Activated T-helper 1 cell treated with anti-CD3 and anti-CD28 coated beads, Interleukin-12 subunit alpha, Interleukin-12 subunit beta, Interleukin-2, Interleukin-4 antibody, amounts not matched to agents 30 ng/mL and 10 ng/mL and 1 ng/mL, durations not matched to agents 14 hours and 24 hours and 36 hours (primary cell): ENCODE measurements at places on chromosomes 7 and 10. TPM values are rescaled to one million over a fixed set of nuclear protein-coding genes. Genes with fewer than 3 reads are reported as not detected.

Gene UBE2D4
- 15.3 and 17.7 TPM in 2 replicates for total RNA-seq

GRCh38 chr7:92824901-92825480 is 11.4 kb downstream of the CDK6 start:
- DNase-seq, result no peak
- H3K4me3 ChIP-seq, result peak overlapping the region; percentile 70
- H3K36me3 ChIP-seq, result peaks cover 53% of the 10 kb centered on the region

GRCh38 chr10:4249841-4250586 is 465.0 kb upstream of the KLF6 start:
- H3K27ac ChIP-seq, result no peak overlapping the region
- no peaks in the 10 kb centered on the region for H3K27me3 ChIP-seq
- no peak overlapping the region for H3K4me3 ChIP-seq
- peaks cover 4% of the 10 kb centered on the region for H3K36me3 ChIP-seq
- no peak for DNase-seq

DNA sequence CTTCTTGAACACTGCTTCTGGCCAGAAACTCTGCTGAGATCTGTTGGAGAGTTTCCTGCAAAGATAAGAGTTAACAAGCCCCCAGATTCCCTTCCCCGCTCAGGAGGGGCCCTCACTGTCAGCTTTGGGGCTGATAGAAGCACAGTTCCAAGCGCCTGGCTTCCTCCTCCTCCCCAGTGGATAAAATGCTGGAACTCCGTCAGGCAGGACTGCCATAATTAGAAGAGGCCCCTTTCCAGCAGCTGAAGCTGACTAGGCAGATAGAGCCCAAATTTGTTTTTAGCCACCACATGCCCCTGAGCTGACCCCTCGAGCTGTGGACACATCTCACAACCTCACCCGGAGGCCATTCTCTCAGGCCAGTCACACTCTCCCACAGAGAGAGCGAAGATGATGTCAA is 89.4 kb downstream of the TBXAS1 start:
- peaks cover 29% of the 10 kb centered on the region for H3K4me1 ChIP-seq
- H3K27me3 ChIP-seq, result peaks cover 2% of the 10 kb centered on the region
- no peak overlapping the region for H3K27ac ChIP-seq

DNA sequence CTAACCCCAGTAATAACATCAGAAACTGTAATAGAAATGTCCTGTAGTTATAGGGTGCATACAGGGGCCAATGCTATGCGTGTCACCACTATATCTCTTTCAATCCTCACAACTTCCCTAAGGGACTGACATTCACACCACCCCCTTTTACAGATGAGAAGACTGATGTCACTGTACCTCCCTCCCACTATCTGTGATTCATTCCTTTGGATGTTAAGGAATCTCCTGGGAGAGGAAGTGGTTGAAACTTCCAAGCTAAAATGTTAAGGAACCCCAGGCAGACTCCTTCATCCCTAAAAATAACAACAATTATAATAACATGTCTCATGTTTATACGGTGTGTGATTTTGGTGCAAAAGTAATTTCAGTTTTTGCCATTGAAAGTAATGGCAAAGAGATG is 5.4 kb downstream of the COL13A1 start:
- no peak overlapping the region for H3K27ac ChIP-seq
- no peaks in the 10 kb centered on the region for H3K4me1 ChIP-seq
- peaks cover 22% of the 10 kb centered on the region for H3K27me3 ChIP-seq
- no peak overlapping the region for H3K4me3 ChIP-seq
- DNase-seq, result no peak

Gene ZNF727
- total RNA-seq, result 0.12 TPM in 1 of 2 replicates, not detected in the other

- DNase-seq, result no peak
- H3K4me3 ChIP-seq, result no peak overlapping the region
- H3K27me3 ChIP-seq, result no peaks in the 10 kb centered on the region
- H3K27ac ChIP-seq, result no peak overlapping the region
- no peaks in the 10 kb centered on the region for H3K4me1 ChIP-seq
- H3K36me3 ChIP-seq, result no peaks in the 10 kb centered on the region
These were observed 17.5 kb downstream of the FAM20C start for GRCh38 chr7:209906-210305.

DNA sequence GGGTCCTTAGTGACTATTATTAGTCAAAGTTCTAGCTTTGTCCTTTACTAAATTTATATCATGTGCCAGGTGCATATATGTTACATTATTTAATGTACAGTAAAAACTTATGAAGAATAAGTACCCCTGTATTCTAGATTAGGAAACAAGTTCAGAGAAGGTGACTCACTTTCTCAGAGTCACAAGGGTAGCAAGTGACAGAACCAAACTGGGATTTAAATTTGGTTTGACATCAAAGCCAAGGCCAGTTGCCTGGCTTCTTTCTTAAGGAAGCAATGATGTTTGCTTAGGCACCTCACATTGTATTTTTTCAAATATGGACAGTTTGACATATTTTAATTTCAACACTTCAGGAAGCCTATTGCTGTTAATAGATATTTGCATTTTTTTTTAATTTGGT is 2.5 kb downstream of the LSM8 start:
- H3K27ac ChIP-seq, result peak overlapping the region; percentile 29
- H3K4me3 ChIP-seq, result peak overlapping the region; percentile 97
- H3K27me3 ChIP-seq, result no peaks in the 10 kb centered on the region
- no peak for DNase-seq
- peaks cover 40% of the 10 kb centered on the region for H3K4me1 ChIP-seq

- no peaks in the 10 kb centered on the region for H3K27me3 ChIP-seq
- H3K27ac ChIP-seq, result no peak overlapping the region
- H3K4me1 ChIP-seq, result no peaks in the 10 kb centered on the region
- no peak for DNase-seq
- no peaks in the 10 kb centered on the region for H3K36me3 ChIP-seq
- no peak overlapping the region for H3K4me3 ChIP-seq
These were observed 107.3 kb upstream of the SGCE start for GRCh38 chr7:94763268-94763667.

DNA sequence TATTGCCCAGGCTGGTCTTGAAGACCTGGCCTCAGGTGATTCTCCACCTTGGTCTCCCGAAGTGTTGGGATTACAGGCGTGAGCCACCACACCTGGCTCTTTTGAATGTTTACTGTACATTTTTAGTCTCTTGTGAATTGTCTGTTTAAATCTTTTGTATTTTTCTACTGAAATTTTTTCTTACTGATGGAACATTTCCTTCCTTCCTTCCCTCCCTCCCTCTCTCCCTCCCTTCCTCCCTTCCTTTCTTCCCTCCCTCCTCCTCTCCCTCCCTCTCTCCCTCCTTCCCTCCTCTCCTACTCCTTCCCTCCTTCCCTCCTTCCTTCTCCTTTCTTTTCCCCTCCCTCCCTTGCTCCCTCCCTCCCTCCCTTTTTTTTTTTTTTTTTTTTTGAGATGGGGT is 58.0 kb downstream of the DAGLB start:
- H3K36me3 ChIP-seq, result peaks cover 44% of the 10 kb centered on the region
- no peaks in the 10 kb centered on the region for H3K27me3 ChIP-seq
- no peak overlapping the region for H3K4me3 ChIP-seq
- H3K27ac ChIP-seq, result no peak overlapping the region
- H3K4me1 ChIP-seq, result peaks cover 43% of the 10 kb centered on the region

Gene EPHA1
- not detected in 2 replicates for total RNA-seq

DNA sequence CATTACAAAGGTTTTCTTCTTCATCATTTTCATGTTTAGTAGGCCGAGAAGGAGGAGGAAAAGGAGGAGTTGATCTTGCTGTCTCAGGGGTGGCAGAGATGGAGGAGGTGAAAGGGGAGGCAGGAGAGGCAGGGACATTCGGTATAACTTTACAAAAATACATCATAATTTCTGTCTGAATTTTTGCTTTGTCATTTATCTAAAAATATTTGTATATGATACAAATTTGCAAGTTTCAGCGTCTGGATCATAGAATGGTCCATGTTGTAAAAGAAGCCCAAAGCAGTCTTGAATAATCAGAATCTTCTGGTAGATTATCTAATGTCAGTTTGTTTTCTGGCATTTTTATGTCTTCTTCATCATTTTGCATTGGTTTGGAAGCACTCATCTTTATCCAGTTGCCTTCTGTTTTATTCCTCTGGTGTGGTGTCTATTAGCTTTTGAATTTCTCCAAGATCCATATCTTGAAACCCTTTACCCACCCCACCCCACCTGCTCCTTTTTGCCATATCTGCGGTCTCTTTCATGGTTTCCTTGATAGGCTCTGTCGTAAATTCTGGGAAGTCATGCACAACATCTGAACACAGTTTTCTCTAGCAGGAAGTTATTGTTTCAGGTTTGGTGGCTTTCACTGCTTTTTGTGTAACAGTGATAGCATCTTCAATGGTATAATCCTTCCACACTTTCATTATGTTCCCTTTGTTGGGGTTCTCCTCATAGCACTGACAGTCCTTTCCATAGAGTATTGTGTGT is 95.0 kb downstream of the ST7 start:
- peak; percentile 3 for DNase-seq
- H3K4me1 ChIP-seq, result peaks cover 18% of the 10 kb centered on the region
- H3K27me3 ChIP-seq, result peaks cover 9% of the 10 kb centered on the region
- peak overlapping the region; percentile 15 for H3K4me3 ChIP-seq
- H3K36me3 ChIP-seq, result no peaks in the 10 kb centered on the region

Gene EPO
- not detected in 2 replicates for total RNA-seq

DNA sequence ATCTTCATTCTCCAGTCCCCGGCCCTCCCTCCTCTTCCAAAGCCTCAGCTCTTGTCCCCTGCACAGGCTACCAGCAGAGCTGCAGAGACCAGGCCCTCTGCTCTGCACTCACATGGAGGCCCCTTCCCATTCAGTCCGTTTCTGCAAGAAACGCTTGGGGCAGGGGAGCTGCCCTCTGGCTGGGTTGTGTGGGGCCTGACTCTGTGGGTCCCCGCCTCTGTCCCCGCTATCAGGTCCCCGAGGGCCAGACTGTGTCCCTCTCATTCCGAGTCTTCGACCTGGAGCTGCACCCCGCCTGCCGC is 1.5 kb downstream of the PCOLCE start:
- no peaks in the 10 kb centered on the region for H3K36me3 ChIP-seq
- peaks cover 12% of the 10 kb centered on the region for H3K27me3 ChIP-seq
- H3K27ac ChIP-seq, result peak overlapping the region; percentile 84

Gene ASB10
- not detected in 2 replicates for total RNA-seq

Gene IKZF1
- 324 and 329 TPM in 2 replicates for total RNA-seq

Gene ASIC3
- 1.9 and 4.1 TPM in 2 replicates for total RNA-seq

DNA sequence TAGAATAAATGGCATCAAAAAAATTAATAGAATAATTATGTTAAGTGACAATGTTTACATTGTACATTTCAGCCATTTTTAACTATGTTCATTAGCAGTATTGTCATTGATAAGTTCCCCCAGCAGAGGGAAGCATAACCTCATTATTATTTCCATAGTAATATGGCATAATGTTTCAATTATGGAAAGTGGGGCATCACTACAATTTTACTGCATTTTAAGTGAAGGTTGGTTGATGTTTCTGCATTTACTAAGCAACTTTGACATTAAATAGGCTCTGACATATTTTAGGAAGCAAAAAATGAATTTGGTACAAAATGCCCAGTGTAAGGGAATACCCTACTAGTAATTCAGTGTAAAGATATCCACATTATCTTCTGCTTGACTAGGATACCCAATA is 218.3 kb downstream of the SEMA3A start:
- H3K4me3 ChIP-seq, result no peak overlapping the region
- no peaks in the 10 kb centered on the region for H3K4me1 ChIP-seq
- H3K27ac ChIP-seq, result no peak overlapping the region
- DNase-seq, result no peak
- H3K27me3 ChIP-seq, result peaks cover 2% of the 10 kb centered on the region

Gene CDHR1
- total RNA-seq, result 0.47 and 0.66 TPM in 2 replicates

DNA sequence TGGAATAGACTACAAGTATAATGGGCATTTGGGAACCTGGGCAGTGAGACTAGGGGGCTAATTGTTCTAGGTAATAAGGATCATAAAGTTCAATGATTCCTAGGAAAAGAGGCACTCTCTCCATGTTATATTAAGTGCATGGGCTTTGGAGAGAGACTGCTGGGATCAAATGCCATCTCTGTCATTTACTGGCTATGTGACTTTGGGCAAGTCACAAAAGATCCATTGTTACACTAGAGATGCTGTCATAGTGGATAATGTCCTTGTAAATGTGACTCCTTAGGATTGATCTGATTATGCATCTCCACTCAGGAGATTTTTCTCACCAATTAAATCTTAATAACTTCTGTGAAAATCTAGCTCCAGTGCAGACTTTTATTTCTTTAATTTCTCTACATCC is 156.3 kb upstream of the CACNA2D1 start:
- H3K4me3 ChIP-seq, result no peak overlapping the region
- no peaks in the 10 kb centered on the region for H3K4me1 ChIP-seq
- DNase-seq, result no peak
- H3K27ac ChIP-seq, result no peak overlapping the region

GRCh38 chr10:68668231-68668630 is 52.8 kb upstream of the CCAR1 start:
- H3K27me3 ChIP-seq, result no peaks in the 10 kb centered on the region
- DNase-seq, result no peak
- no peak overlapping the region for H3K4me3 ChIP-seq
- no peaks in the 10 kb centered on the region for H3K36me3 ChIP-seq
- no peak overlapping the region for H3K27ac ChIP-seq

- peak overlapping the region; percentile 65 for H3K27ac ChIP-seq
- peaks cover 17% of the 10 kb centered on the region for H3K36me3 ChIP-seq
- no peak overlapping the region for H3K4me3 ChIP-seq
- DNase-seq, result no peak
- H3K4me1 ChIP-seq, result peaks cover 7% of the 10 kb centered on the region
These were observed 15.6 kb downstream of the LAT2 start for GRCh38 chr7:74225400-74225799.

GRCh38 chr7:44572771-44573170 is 937 bp downstream of the DDX56 start:
- peak overlapping the region; percentile 88 for H3K4me3 ChIP-seq
- peaks cover 65% of the 10 kb centered on the region for H3K36me3 ChIP-seq
- peak overlapping the region; percentile 95 for H3K27ac ChIP-seq
- peaks cover 32% of the 10 kb centered on the region for H3K4me1 ChIP-seq
- H3K27me3 ChIP-seq, result no peaks in the 10 kb centered on the region

GRCh38 chr10:124619195-124619594 is 125.0 kb downstream of the FAM53B start:
- no peak overlapping the region for H3K4me3 ChIP-seq
- H3K4me1 ChIP-seq, result peaks cover 13% of the 10 kb centered on the region
- H3K27ac ChIP-seq, result no peak overlapping the region
- no peak for DNase-seq
- H3K36me3 ChIP-seq, result peaks cover 11% of the 10 kb centered on the region
- peaks cover 9% of the 10 kb centered on the region for H3K27me3 ChIP-seq

Gene SLC13A1
- total RNA-seq, result 0.05 TPM in 1 of 2 replicates, not detected in the other

GRCh38 chr7:44541028-44541869 is at the start of gene NPC1L1:
NPC1L1 (minus strand) TSS chr7:44541330; CDS start chr7:44541259, 71 bp downstream.
- H3K4me3 ChIP-seq, result no peak within 1 kb of the TSS
- H3K36me3 ChIP-seq, result no peaks in the 10 kb centered on the region
- H3K27ac ChIP-seq, result no peak within 1 kb of the TSS
- no peaks in the 10 kb centered on the region for H3K4me1 ChIP-seq

- H3K4me3 ChIP-seq, result no peak overlapping the region
- H3K36me3 ChIP-seq, result no peaks in the 10 kb centered on the region
- H3K27ac ChIP-seq, result no peak overlapping the region
- H3K4me1 ChIP-seq, result no peaks in the 10 kb centered on the region
- no peaks in the 10 kb centered on the region for H3K27me3 ChIP-seq
- DNase-seq, result no peak
These were observed 66.6 kb downstream of the AGMO start for GRCh38 chr7:15495170-15495569.

DNA sequence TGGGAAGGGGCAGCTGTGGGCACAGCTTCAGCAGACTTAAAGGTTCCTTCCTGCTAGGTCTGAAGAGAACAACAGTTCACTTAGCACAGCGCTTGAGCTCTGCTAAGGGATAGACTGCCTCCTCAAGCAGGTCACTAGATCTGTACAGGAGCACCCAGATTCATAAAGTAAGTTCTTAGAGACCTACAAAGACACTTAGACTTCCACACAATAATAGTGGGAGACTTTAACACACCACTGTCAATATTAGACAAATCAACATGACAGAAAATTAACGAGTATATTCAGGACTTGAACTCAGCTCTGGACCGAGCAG is 140.9 kb downstream of the TFEC start:
- no peaks in the 10 kb centered on the region for H3K4me1 ChIP-seq
- no peak for DNase-seq
- H3K36me3 ChIP-seq, result no peaks in the 10 kb centered on the region
